ENCODE measurements at places on chromosomes 11 and 22.

- DNase-seq = no peak
Measured at GRCh38 chr11:76491644-76492043, 46.8 kb downstream of the EMSY start.

GRCh38 chr11:61690706-61691379 is 10.7 kb downstream of the DAGLA start:
- no peak for DNase-seq

DNA sequence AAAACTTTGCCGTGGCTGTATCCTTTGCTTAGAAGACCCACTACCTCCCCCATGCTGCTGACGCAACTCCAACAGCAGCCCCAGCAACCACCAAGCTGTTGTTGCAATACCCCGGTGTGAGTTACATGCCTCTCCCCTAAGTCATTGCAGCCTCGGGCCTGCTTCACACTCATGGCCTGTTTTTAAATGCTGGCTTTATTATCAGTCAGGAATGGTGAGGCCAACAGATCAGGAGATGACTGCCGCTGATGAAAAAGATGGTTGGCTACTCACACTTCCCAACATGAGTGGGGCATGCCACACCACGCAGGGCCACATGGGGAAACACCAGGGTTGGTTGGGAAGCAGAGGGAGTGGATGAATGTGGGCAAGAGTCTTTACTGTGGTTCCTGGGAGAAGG is 171.5 kb upstream of the SYT13 start:
- no peak for DNase-seq

- no peak for DNase-seq
Measured at GRCh38 chr11:38014405-38014804, 1416.4 kb upstream of the RAG2 start.

DNA sequence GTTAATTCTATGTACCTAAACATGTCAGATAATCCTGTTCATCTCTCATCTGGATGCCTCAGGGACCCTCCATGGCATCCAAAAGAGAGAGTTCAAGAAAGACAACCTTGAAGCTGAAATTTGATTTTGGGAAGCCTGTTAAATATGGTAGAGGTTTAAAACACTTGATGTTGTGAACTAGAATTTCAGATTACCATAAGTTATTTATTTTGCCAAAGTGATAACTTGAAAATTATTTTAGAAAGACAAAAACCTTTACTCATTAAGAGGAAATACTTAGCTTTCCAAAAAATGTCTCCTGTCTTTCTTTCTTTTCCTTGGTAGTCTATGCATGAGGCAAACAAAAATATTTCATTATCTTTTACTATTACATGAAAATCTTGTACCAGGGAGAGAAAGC is 714.0 kb downstream of the NTM start:
- DNase-seq = no peak

DNA sequence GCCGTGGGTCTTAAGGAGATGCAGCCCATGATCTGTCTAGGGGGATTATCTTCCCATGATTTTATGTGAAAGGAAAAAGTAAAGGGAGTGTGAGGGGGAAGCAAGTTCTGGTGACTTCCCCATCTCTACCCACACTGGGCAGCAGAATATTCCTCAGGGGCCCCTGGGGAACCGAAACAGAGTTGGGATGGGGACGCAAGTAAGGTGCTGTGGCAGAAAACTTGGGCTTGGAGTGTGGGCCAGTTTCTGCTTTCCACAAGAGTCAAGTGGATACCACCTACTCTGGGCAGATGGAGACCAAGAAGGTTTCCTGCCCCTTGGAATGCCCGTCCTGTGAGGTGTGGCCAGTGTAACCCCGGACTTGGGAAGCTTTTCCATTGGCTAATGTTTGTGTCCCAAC is 64.4 kb downstream of the SGSM3 start:
- no peak for DNase-seq

DNA sequence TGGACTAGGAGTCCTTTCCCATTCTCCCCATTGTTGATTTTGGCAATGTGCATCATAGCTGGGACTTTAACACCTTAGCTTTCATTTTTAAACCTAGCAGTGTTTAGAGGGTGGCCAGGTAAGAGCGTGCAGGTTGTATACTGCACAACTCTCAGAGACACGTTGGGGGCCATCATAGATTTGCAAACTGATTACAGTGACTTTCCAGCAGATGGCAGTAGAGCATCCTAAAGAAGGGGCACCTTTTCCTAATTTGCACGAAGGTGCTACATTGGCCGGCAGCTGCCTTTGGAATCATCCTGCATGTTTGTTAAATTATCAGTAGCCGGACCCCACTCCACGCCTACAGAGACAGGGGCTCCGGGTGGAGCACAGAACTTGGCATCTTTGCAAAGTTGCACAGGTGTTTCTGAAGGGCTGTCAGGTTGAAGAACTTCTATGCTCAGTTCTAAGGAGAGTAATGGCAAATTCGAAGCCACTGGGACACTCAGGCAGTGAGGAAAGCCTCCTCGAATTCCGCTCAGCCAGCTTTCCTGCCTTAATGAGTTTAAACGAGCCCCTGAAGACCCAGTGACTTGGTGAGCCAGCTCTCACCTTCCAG is 7.7 kb downstream of the LHFPL7 start:
- DNase-seq = no peak

- no peak for DNase-seq
Measured at GRCh38 chr11:76371170-76371569, 9.8 kb downstream of the THAP12 start.

- DNase-seq = no peak
Measured at GRCh38 chr11:4484310-4484709, 1.9 kb downstream of the OR52K1 start.

- no peak for DNase-seq
Measured at GRCh38 chr22:48744967-48745841, 1082.5 kb downstream of the BRD1 start.

DNA sequence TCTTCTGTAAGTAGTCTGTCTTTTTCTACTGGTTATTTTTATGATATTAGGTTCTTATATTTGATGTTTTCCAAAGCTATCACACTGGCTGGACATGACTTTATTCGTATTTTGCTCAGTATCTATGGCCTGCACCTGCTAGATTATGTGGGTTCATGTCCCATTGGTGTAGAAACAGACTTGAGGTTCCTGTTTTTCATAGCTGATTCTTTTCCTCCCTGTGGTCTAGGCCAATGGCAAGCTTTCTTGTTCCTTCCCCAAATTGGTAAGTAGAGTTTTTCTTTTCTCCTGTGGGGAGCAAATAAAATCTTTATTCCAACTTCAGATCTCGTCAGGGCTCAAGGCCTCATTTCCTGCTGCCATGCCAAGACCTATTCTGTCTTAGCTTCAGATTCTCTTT is 30.2 kb upstream of the SWAP70 start:
- DNase-seq = no peak

- no peak for DNase-seq
Measured at GRCh38 chr11:120773501-120774031, 250.3 kb upstream of the TBCEL start.

GRCh38 chr11:116257092-116257491 is 515.7 kb downstream of the BUD13 start:
- DNase-seq = no peak

GRCh38 chr11:27120211-27120610 is 79.6 kb downstream of the BBOX1 start:
- DNase-seq = no peak

DNA sequence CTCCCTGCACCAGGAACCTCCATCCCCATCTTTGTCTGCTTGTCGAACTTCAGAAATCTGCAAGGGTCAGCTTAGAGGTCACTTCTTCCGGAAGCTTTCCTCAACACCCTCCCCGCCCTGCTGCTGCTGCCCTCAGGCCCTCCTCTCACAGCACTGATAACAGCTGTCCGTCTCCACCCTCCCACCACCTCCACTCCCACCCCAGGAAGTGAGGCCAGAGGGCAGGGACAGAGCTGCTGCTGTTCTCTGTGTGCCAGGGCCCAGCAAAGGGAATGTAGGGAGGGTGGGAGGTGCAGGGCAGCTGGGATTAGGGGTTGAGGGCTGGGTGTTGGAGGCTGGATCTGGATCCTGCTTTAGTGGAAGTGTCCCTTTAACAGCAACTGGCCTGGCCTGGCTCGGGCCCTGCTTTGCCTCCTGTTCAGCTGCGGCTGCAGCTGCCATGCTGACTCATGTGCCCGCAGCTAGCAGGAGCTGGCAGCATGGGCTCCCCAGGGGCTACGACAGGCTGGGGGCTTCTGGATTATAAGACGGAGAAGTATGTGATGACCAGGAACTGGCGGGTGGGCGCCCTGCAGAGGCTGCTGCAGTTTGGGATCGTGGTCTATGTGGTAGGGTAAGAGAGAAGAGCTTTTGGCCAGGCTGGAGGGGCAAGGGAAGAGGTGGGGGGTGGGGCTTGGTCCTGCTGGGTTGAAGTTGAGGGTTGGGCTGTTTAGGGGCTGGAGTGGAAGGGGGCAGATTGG is at the start of gene P2RX6:
Gene P2RX6 (plus strand): TSS at position 440 of the 740 bp plus-strand sequence. CDS start 10 bp downstream, at position 450.
- DNase-seq = no peak

DNA sequence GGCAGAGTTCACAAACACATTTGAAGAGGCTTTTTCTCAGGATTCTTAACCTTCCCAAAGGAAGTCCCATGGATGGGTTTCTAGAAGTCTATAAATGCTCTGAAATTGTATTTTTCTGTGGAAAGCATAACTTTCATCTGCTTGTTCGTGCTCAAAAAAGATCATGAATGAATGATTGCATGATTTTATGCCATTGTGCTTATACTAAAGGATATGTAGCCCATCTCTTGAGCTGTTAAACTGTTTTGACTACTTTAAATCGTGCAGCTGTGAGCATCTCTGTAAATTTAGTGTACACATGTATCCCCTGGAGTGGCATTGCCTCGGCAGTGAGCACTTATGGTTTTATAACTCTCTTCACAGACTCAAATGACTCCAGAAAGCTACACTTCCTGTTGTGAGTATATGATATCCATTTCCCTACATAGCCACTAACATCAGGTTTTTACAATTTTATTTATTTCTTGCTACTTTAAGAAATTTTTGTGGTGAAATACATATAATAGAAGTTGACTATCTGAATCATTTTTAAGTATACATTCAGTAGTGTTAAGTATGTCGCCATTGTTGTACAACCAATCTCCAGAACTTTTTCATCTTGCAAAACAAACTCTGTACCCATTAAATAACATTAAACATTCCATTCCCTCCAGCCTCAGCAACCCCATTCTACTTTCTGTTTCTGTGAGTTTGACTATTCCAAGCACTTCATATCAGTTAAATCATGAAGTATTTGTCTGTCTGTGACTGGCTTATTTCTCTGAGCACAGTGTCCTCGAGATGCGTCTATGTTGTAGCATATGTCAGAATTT is 8.0 kb downstream of the NEAT1 start:
- DNase-seq = no peak

GRCh38 chr11:44533921-44534711 is 31.3 kb upstream of the CD82 start:
- DNase-seq = no peak

- DNase-seq = no peak
Measured at GRCh38 chr11:34351051-34351450, 6.8 kb downstream of the ABTB2 start.

GRCh38 chr11:72069787-72070251 is 10.5 kb downstream of the NUMA1 start:
- DNase-seq = no peak

GRCh38 chr11:1854132-1854948 is 1.5 kb downstream of the LSP1 start:
- DNase-seq = no peak

DNA sequence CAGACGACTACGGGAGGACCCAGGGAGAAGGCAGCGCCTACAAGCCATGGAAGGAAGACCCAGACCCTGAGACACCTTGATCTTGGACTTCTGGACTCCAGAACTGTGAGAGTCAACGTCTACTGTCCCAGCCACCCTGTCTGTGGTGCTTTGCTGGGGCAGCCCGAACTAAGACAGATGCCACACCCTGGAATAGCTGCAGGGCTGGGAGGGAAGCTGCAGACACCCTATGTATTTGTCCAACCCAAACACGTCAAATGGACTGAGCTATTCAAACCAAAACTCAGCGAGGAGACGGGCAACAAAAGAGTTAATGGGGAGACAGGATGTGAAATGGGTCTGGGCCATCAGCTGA is 169.3 kb downstream of the CTTN start:
- no peak for DNase-seq

DNA sequence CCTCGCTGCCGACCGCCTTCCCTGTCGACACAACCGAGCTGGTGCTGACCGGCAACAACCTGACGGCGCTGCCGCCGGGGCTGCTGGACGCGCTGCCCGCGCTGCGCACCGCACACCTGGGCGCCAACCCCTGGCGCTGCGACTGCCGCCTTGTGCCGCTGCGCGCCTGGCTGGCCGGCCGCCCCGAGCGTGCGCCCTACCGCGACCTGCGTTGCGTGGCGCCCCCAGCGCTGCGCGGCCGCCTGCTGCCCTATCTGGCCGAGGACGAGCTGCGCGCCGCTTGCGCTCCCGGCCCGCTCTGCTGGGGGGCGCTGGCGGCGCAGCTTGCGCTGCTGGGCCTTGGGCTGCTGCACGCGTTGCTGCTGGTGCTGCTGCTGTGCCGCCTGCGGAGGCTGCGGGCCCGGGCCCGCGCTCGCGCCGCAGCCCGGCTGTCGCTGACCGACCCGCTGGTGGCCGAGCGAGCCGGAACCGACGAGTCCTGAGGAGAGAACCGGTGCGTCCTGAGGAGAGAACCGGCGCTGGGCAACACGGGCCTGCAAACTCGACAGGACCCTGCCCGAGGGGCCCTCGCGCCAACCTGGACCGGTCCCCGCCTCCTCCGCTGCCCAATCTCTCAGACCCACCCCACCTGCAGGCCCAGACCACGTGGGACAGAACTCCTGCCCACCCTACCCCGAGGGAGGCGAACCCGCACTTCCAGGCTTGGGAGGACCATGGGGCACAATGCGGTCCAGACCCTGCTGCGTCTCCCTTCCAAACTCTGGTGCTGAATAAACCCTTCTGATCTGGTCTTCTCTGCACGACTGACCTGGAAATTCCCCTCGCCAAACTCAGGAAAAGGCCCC is 866 bp downstream of the GP1BB start:
- DNase-seq = no peak

- DNase-seq = no peak
Measured at GRCh38 chr11:69086152-69087132, 37.7 kb downstream of the TPCN2 start.

GRCh38 chr11:117917591-117918151 is 11.5 kb downstream of the TMPRSS13 start:
- no peak for DNase-seq

GRCh38 chr22:41576877-41577276 is 12.8 kb downstream of the PMM1 start:
- DNase-seq = no peak

GRCh38 chr11:80448709-80449108 is 1007.9 kb upstream of the TENM4 start:
- no peak for DNase-seq

DNA sequence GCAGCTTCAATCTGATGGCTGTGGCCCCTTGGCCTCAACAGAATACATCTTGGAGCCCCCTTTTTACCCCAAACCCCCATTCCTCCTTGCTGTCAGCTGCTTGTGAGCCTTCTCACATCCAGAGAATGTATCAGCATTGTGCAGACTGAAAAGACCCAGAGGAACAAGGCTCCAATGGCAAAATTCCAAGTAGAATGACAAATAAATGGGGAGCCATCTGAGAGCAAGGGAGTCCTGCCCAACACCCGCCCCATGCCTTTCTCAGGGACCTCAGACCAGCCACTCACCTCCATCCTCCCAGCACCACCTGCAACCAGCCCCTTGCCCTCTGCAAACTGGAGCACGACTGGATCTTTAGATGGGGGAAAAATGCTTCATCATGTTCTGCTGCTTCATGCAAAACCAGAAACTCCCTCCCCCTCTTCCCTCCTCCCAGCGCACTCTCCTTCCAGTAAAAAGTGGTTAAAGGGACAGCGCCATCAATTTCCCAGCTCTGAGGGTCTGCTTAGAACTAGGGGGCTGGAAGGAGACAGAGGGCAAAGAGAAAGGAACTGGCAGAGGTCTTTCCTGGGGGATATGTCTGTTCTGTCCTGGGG is 2.2 kb upstream of the NEFH start:
- no peak for DNase-seq

- DNase-seq = no peak
Measured at GRCh38 chr11:66336234-66337102, at the start of gene RIN1. TSS of gene RIN1 (minus strand) at chr11:66336434. CDS start at chr11:66336402, 32 bp downstream.
